ENCODE measurements at places on chromosomes 12 and 14. TPM values are rescaled to one million over a fixed set of nuclear protein-coding genes. Genes with fewer than 3 reads are reported as not detected.
A peak's percentile ranks its signal among the peaks of the same experiment; 100 is the strongest.

GRCh38 chr14:77562681-77563080 lies 53.8 kb downstream of the SPTLC2 start:
- peak; percentile 93 for DNase-seq

DNA sequence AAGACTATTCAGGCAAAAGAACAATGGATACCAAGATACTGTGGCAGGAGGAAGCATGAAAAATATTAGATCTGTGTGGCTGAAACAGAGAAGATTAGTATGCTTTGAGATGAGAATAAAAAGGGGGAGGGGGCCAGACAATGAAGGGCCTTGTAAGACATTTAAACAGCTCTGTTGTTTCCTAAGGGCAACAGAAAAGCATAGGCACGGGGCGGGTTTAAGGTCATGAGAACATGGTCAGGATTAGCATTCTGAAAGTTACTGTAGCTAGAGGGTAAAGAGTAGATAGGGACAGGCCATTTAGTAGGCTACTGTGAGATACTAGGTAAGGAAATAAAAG lies 18.6 kb downstream of the INTS13 start:
- no peak for DNase-seq

- peak; percentile 86 for DNase-seq
Measured at GRCh38 chr12:42790761-42791151, 201.2 kb upstream of the PRICKLE1 start.

CD69 gene
- not detected for total RNA-seq

HOXC13 gene
- total RNA-seq: 9.1 TPM
